Lung microvascular endothelial cell (primary cell): ENCODE measurements at places on chromosomes 6 and 20. TPM values are rescaled to one million over a fixed set of nuclear protein-coding genes. Genes with fewer than 3 reads are reported as not detected.
A peak's percentile ranks its signal among the peaks of the same experiment; 100 is the strongest.

The LHFPL5 gene
- not detected in 2 replicates for total RNA-seq

DNA sequence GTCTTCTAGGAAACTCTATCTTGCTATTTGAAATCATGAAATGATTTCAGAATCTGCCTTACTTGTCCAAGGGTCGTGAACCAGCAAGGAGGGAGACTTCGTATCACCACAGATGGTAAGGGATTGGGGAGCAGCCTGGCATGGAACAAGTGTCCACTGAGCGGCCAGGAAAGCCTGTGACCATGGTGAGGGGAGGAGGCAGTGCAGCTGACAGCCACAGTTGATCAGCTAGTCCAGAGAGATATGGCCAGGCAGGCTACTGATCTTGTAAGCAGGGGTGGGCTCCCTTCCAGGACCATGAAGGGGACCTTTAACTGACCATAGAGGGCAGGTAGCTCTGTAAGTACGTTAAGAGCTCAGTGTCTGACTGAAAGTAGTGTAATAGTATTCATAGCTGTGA is 96.8 kb upstream of the TENT5A start:
- no peak for DNase-seq

- peak; percentile 74 for DNase-seq
Observed at GRCh38 chr20:8853805-8854338, 215.0 kb upstream of the PLCB4 start.

The ARHGAP18 gene
- total RNA-seq: 27.6 and 54.7 TPM in 2 replicates

DNA sequence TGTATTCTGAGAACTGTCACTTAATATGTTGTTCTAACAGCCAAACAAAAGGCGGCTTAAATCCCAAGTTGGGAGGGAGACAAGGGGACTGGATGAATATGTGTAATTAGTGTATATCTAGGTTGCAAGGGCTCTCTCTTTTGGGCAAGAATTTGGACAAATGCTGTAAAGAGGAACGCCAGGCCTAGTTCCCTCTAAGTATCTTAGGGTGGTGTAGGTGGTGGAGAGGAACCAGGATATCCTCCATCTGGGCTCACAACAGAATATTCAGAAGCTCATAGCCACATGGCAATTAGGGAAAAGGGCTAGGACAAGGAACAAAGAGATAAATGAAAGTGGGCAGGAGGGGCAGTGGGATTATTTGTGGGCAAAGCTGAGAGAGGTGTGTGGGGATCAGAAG is 149.5 kb downstream of the LRFN2 start:
- DNase-seq: no peak

- no peak for DNase-seq
Observed at GRCh38 chr20:1628621-1629020, 8.8 kb upstream of the SIRPB1 start.

The PDSS2 gene
- total RNA-seq: 4.1 and 4.8 TPM in 2 replicates

- DNase-seq: peak; percentile 74
Observed at GRCh38 chr20:48635791-48636267, 192.0 kb downstream of the PREX1 start.

DNA sequence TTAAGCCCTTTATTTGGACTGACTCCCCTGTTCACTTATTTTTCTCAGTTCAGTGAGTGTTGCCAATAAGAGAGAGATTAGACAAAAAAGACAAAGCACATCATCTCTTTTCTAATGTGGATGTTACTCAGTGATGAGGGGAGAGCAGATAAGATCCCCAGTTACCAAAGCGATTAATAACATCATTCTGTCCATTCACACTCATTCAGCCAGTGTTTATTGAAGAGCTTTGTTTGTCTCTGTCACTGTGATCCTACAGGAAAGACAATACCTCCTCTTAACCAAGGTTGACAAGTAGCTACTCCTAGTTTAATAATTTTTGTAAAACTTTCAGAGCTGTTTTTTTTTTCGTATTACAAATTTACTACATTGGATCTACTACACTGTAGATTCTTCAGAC is 163.0 kb downstream of the EYA4 start:
- DNase-seq: no peak

DNA sequence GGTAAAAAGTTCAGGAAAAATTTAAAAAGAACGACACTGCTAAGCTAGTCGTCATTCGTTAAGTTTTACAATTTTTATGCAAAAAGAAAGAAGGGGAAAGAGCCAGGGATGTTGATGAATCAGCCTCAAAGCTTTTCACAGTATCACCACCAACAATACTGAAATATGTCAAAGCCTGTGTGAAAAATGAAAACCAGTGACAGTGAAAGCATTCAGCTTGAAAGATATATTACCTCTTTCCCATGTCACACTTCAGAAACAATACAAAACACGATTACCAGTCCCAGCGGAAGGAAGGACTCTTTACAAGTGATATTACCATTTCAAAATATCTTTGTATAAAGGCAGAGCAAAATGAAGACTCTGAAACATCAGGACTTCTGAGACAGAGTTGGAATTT is 489.2 kb downstream of the EPHA7 start:
- DNase-seq: peak; percentile 23

- no peak for DNase-seq
Observed at GRCh38 chr20:13717631-13718044, 67.1 kb downstream of the ESF1 start.

- no peak for DNase-seq
Observed at GRCh38 chr20:53794529-53795115, 201.0 kb upstream of the ZNF217 start.

DNA sequence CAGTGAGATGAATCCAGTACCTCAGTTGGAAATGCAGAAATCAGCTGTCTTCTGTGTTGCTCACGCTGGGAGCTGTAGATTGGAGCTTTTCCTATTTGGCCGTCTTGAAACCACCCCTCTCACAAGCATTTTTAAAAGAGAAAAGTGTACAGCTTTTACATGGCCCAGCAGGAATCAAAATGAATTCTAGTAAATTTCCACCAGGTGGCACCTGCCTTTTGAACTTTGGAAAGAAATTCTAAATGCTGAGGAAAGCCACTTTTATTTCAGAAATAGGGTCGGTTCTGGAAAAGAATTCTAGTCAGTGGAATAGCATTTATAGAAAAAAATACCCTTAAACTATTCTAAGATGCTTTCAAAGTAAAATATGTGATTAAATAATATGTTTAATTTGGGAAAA is 647.8 kb downstream of the CD109 start:
- DNase-seq: peak; percentile 2

GRCh38 chr6:39934131-39934757 is at the start of gene MOCS1:
Gene MOCS1 (minus strand): TSS chr6:39934462. CDS start chr6:39934417, 45 bp downstream.
- DNase-seq: peak; percentile 66

DNA sequence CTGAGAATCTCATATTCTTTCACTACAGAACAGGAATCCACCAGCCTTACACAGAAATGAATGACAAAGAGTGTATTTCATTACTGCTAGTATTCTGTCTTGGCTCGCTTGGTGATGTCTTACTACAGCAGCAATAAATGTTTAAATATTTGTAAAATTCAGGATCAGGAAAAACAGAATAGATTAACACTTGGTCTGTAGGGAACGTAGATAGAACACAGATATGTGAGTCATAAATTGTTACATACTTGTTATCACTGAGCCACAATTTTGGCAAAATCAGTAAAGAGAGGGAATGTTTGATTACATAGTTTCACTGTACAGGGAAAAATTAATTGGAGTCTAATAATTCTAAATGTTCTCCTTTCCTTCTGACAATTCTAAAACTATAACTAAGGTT is 11.0 kb downstream of the SHPRH start:
- no peak for DNase-seq

- DNase-seq: peak; percentile 60
Observed at GRCh38 chr20:33291830-33292355, 8.9 kb downstream of the BPIFB1 start.

The CTCFL gene
- total RNA-seq: not detected in 2 replicates

- peak; percentile 37 for DNase-seq
Observed at GRCh38 chr6:10414756-10415616, at the start of gene TFAP2A. Gene TFAP2A (minus strand): TSS chr6:10415074. CDS start chr6:10414991, 83 bp downstream.

GRCh38 chr6:42505385-42505718 is 53.6 kb upstream of the TRERF1 start:
- DNase-seq: no peak

DNA sequence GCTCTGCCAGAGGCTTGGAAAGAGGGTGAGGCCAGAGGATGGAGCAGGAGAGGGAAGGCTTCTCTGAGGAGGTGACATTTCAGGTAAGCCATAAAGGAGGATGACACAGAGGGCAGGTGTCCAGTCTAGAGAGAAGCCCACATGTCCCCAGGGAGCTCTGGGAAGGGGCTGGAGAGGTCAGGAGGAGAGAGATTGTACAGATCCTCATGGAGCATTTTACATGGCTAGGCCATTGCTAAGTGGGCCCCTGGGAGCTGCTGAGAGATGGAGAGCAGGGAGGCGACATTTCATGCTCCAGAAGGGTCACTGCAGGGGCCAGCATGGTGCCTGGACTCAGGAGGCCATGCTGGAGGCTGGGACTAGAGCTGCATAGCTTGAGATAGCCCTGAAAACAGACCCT is 124.5 kb downstream of the TOX2 start:
- no peak for DNase-seq

GRCh38 chr6:145349950-145350510 is 385.3 kb downstream of the EPM2A start:
- no peak for DNase-seq

The GSTA1 gene
- not detected in 2 replicates for total RNA-seq

GRCh38 chr6:114142258-114142657 is 171.3 kb upstream of the HDAC2 start:
- no peak for DNase-seq

GRCh38 chr6:113672491-113673149 is 184.5 kb upstream of the MARCKS start:
- DNase-seq: peak; percentile 70

DNA sequence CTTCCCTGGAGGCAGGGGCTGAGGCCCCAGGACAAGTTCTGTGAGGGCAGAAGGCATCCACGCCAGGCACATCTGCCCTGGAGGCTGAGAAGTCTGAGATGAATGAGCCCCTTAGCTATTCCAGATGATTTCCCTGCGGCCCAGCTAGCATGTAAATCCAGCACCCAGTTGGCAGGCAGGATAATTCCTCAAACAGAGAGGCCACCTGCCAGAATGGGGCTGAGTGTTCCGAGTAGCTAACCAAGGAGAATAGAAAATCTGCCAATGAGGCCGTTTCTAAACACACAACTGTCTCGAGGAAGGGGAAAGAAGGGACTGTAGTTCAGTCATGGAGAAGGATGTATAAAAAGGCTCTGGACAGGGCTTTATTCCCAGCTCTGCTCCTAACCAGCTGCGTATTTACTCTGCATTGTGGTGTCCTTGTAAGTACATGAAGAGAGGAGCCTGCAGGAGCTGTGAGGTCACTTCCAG is 211.4 kb upstream of the CDYL start:
- DNase-seq: no peak
